ENCODE measurements at places on chromosomes 5 and 9.

DNA sequence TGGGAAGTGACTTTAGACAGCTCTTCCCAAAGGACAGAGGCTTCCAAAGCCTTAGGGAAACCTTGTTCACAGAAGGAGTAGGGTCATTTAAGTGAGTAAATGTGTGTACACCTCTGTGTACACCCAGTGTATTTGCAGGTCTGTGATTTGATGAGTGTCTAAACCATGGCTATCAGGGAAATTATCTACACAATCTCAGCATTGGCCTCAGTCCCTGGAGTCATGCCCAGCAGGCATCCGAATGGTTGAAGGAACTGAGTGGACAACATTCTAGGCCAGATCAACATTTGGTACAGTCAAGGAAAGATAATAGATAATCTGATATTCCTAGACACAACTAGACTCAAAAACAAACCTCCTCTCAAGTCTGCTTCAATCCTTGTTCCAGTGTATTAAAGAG, 258.4 kb upstream of the DAPK1 start:
- DNase-seq, result no peak

DNA sequence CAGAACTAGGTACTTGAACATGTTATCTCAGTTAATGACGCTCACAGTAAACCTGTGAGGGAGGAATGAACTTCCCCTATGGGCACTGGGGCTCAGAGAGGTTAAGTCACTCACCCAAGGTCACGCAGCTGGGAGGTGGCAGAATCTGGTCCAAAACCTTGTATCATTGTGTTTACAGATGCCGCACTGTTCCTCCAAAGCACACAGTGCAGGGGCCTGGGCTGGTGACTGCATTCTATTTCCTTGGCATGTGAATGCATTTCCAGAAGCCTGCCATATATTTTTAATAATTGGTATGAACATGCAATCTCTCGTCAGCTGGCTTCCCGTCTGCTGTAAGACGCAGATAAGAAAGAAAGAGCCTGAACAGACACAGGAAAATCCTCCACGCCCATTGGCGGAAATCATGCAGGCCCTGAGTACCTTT, 77.0 kb upstream of the TBC1D2 start:
- no peak for DNase-seq

- no peak for DNase-seq
These were observed 128.7 kb upstream of the BOD1 start for GRCh38 chr5:173745123-173745522.

DNA sequence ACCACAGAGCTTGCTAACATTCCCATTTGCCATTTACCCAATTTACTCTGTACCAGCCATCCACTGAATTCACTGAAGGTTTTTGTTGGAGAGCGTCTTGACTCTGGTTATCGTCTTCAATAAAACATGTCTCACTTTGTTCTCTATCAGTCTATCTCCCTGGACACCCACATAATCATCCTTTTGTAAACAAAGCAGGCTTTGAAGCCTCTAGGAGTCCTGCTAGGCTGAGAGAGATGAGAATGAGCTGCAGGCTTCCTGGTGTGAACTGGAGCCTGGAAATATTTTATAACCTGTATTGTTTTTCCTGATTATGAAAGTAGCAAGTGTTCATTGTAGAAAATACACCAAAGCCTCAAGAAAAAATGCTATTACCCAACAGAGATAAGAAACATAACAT, 140.6 kb upstream of the ZNF366 start:
- DNase-seq, result no peak

GRCh38 chr5:148687427-148687826, 33.1 kb upstream of the HTR4 start:
- DNase-seq, result no peak

GRCh38 chr9:131593936-131594665, 48.8 kb downstream of the PRRT1B start:
- no peak for DNase-seq

DNA sequence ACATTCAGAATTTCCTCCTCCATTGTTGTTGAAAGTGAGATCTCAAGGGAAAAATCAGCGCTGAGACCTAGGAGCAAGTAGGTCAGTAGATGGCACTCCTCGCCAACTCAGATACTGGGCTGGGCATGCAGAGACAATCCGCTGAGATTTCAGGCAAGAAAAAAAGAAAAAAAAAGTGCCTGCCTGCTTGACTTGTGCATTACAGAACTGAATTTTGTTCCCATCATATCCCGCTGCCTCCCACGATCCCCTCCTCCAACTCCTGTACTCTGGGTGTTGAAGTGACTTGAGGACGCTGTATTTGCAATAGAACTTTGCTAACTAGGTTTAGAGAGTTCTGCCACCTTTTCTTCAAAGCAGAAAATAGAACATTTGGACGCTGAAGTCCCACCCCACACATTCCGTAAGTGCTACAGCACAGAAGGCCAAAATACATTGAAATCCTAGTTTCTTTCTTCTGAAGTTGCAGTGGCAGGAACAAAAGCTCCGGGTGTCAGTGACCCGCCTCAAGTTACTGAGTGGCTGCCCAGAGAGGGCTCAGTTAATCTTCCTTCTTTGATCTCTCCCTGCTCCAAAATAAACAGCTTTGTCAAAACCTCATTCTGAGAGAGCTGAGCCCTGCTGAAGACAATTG, 265.8 kb downstream of the MLLT3 start:
- peak; percentile 62 for DNase-seq

DNA sequence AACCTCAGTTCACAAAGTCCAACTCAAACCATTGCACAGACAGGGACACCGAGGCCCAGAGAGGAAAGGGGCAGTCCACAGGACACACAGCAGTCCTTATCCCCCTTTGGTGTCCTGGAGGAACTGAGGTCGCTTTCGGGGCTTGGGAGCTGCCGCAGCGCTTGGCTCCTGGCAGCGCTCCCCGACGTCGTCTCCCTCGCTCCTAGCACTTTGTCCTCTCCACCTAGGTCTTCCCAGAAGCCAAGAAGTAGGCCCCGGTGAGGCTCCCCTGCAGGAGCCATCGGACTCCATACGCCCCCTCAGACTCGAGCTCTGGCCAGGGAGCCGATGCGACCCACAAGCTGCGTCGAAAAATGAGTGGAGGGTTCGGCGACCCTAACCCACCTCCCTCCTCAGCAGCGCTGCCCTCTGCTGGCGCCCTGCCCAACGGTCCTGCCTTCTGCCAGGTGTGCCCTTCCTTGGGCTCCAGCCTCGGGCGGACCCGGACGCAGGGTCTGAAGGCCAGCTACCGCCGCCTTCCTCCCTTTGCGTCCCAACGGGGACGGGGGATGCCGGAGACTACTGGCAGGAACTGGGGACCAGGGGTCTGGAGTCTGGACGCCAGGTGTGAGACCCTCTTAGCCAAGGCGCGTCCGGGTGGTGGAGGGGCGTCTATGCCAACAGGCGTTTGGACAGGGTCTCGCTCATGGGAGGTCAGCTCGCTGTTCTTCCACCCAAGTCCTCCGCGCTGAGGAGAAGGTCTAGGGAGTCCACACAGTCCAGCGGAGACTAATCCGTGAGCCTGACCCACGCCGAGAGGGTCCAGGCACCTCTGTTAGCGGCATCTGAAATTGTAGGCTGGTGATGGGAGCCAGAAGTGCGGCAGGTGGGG, 2.1 kb upstream of the PRDM12 start:
- no peak for DNase-seq

DNA sequence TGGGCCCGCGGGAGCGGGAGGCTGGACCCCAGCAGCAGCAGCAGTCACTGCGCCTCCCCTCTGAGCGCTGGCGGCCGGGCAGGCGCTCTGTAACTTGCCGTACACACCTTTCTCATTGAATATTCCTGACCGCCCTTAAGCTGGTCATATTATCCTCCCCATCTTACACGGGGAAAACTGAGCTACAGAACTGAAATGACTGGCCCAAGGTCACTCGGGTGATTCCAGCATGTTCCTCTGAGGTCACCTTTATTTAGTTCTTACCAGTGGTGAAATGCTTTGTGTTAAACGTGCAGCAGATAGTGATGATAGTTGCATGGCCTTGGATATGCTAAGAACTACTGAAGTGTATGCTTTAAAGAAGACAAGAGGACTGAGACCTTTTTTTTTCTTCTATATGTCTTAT, 607 bp downstream of the UQCRQ start:
- DNase-seq, result no peak

- DNase-seq, result no peak
These were observed 2265.3 kb upstream of the C9orf72 start for GRCh38 chr9:29838491-29839020.

DNA sequence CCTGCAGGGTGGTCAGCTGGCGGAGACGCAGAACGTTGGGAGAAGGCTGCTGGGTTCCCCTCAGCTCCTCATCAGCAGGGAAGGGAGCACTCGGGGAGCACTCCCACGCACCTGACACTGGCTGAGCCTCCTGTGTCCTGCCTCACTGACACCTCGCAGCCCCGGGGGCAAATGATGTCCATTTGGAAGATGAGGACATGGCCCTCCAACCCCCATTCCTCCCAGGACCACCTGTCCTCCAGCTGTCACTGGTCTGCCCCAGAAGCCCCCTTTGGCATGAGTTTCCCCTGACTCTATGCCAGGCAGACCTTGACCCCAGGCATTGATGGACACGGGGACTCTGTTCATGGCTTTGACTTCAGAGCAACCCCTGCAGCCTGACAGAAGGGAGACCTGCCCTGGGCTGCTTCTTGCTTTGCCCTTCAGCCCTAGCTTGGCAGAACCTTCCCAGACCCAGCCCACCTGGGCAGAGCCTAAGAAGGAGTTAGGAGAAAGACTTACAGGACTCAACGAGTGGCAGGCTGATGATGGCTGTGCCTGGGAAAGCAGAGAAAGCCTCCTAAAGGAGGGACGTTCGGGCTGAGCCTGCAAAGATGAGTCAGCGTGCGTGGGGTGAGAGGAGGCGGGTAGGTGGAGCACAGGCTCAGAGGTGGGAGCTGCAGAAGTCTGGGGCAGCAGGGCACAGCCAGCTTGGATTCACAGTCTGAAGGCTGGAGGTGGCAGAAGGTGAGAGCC, 90.6 kb downstream of the LMX1B start:
- no peak for DNase-seq

DNA sequence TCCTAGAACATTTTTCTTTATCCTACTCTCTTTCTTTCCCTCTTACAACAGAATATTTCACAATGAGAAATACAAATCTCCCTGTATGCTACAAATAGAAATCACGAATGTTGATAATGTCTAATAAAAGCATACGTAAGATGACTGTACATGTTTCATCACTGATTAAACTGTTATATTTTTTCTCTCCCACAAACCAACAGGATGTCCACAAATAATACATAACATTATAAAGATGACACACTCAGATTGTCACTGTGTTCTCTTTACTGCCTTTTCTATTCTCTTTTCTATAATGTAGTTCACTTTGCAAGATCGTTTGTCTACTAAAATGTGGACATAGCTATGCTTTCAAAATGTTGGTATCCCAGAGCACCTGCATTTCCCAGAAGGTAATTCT, 90.7 kb upstream of the PARP8 start:
- no peak for DNase-seq

DNA sequence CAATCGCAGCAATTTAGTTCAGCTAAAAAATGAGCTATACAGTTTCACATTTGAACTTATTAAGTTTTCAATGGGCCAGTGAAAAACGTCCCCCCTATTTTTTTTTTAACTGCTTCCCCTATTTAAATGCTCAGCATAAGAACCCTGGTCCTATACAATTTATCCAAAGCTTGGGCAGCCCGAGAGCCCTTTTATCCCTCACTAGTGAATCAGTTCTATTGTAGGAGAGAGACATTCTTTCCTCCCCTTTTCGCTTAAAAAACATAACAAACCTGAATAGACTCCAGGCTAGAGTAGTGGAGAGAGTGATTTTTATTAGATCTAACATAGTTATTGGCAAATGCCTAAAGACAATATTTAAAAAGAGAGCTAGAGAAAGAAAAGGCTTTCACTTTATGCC, 1.4 kb downstream of the LIX1 start:
- DNase-seq, result no peak

- peak; percentile 10 for DNase-seq
These were observed 97.4 kb downstream of the DAP start for GRCh38 chr5:10663489-10664179.

GRCh38 chr9:121289026-121289771, 21.2 kb downstream of the GSN start:
- DNase-seq, result no peak

- no peak for DNase-seq
These were observed 4.5 kb upstream of the SEMA6A start for GRCh38 chr5:116579144-116579543.

DNA sequence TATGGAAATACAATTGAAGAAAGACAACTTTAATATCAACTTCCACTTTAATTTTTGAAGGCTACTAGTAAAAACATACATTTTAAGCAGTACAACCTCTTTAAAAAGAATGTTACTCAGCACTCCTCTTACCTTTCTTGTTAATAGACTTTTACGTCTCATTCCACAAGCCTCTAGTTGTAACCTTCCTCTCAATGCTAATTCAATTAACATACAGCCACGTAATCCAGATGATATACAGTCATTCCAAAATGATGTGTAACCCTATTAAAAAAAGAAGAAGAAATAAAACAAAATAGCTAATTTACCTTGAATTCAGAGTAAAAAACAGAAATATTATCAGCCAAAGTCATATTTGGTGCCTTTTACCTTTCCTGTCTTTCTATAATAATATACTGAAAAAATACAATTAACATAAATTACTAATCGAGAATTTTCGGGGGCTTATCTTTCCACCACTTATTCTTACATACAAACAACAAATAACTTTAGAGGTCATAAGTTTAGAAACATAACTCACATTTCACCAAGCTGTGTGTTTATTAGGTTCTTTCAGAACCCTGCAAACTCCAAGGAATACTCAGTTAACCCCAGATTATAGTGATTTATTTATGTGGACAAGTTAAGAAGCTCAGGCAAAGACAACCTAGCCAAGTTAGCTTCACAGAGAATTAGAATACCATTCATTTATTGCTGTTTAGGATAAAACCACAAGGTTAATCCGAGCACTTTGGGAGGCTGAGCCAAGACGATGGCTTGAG, 30.3 kb downstream of the GOLPH3 start:
- no peak for DNase-seq

- no peak for DNase-seq
These were observed 485.2 kb upstream of the CDH9 start for GRCh38 chr5:27523629-27524028.

DNA sequence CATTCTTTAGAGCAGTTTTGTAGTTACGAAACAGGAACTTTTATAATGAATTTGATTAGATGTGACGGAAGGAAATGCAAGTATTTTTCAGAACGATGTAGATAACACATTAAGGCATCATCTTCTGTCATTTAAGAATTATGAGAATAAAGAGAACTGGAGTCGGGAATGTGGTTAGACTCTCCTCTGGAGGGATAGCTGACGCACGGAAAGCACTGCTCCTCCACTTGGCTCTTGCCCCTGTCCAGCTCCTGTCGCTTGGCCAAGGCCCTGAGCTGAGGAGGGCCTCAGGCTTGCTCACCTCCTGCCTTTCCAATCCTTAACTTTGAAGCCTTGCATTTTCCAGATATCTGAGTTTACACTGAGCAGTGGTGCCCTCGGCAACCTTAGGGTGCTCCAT, 60.5 kb downstream of the MAP1B start:
- DNase-seq, result no peak

GRCh38 chr5:73119451-73120157, 771 bp upstream of the TMEM171 start:
- DNase-seq, result no peak

GRCh38 chr9:136975644-136976043, 1.7 kb upstream of the PTGDS start:
- DNase-seq, result no peak
